HEK293T (cell line): ENCODE measurements at places on chromosomes 3 and 15.

GRCh38 chr3:140375002-140375401, 302.9 kb upstream of the TRIM42 start:
- no peak for DNase-seq

GRCh38 chr15:89383365-89384175, 48.9 kb upstream of the POLG start:
- peak; percentile 79 for DNase-seq

DNA sequence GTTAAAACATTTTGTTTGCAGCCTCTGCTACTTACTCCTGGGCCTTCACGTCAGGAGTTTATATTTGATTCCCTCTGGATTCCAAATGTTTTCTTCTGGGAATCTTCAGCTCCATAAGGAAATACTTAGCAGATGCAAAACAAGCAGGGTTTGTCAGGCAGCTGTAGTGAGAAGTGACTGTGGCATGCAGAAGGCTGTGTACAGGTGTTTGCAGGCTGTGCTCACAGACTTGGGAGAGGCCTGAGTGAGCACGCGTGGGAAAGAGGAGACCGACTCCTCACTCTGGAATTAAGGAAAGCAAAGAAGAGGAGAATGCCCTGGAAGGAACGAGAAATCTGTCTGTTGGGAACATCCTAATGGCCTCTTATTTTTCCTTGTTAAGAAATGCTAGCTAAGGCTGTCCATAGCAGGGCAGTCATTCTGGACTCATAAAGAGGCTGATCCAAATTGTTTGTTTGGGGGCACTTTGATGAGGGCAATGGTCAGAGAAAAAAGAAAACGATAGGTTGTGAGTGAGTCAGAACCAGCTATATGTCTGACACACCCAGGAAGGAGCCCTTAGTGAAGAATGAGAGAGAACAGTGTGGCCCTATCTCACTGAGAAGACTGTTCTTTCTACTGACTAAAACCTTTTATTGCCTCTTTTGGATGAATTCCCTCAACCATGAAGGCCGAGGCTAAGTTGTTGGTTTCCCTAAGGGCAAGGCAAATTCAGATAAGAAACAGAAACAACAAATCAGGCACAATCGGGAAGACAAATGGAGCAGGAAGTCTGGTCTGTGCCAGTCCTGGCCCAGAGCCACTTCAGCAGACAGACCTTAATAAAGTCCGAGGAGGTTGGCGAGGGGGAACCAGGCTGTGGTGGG, 82.6 kb downstream of the TGFBR2 start:
- DNase-seq, result no peak

DNA sequence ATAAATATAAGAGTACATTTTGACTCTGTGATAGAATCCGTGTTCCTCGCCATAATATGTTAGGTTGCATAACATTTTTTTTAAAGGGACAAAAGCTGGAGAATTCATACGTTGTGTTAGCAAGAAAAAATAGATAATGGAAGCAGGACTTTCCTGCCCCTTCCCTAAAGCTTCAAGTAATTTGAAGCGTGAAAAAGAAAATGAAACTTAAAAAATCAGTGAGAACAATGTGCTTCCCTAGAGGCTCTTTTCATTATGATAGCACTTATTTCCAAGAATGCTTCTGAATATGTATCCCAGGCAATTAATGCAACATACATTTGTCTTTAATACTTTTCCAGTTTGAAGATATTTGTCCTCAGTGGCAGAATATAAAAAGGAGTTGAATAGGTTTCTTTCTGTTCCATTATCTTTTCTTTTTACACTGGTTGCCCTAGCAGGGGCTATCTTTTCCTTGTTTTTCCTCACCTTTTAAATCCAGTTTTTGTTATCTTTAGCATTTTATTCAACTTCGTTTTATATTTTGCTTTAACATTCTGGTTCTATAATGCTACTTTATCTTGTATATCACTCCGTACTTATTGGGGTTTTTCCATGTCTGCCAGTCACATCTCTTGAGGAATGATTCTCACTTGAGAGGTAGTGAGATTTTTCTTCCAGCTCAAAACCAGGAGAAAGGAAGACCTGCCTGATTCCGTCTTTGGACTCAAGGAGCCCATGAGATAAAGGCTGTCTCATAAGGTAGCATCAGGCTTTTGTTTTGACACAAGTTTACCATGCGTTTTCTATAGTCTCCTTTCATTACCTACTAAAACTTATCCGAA, 113.8 kb downstream of the MBNL1 start:
- no peak for DNase-seq

DNA sequence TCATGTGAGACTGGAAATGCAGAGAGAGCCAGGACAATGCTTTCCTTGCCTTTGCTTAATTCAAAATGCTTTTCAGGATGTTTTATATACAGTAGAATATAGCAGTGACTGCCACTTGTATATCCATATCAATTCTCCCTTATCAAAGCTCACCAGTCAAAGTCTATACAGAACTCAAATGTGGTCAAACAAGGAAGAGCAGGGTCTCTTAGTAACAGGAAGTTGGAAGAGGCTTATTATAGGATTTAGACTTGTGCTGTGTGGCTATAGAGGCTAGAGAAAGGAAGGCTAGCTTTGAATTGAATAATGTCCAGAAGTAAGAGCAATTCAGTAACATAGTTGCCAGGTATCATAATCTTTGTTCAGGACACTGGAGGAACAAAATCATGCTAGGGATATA, 4.4 kb upstream of the SI start:
- no peak for DNase-seq

GRCh38 chr15:88624156-88624970, 3.2 kb downstream of the AEN start:
- peak; percentile 39 for DNase-seq

DNA sequence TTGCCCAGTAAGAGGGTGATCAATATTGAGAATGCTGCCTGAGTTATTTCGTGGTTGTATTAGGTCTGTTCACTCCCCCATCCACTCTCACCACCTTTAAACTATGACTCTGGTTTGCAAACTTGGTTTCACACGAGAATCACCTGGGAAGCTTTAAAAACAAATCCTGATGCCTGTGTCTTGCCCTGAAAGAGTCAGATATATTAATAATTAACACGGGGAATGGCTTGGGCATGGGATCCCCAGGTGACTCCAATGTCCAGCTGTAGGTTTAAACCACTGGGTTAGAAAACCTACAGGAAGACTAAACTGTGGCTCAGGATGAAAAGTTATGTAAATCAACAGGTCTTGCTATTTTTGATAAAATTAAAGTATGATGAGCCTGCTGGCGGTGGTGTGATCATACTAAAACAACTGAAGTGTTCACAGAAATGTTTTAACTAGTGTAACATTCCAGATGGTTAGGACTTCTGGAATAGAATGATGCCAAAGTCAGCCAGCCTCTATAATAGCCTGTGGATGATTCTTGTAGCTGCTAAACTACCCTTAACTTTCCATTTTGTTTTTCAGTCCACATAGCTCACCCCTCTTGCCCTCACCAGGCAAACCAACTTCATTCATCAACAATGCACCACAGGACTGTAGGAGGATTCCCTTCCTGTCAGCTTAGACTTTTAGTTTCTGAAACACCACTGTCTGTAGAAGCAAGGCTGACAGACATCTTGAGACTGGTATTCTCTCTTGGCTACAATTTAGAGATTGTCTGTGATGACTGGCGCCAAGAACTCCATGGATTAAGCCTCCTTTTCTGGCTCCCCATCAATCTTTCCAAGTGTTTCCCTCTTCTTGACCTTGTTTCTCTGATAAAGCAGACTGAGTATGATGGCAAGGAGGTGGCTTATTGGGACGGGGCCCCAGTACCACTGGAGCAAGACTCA, 119.1 kb upstream of the ADAMTS9 start:
- no peak for DNase-seq

- DNase-seq, result no peak
Observed at GRCh38 chr3:38658841-38659240, 9.4 kb upstream of the SCN5A start.

GRCh38 chr15:85840079-85840801, 45.5 kb upstream of the KLHL25 start:
- peak; percentile 94 for DNase-seq
